ENCODE measurements at places on chromosomes 7 and 10.

- no peak for DNase-seq
Measured at GRCh38 chr7:16916738-16917137, 35.0 kb upstream of the AGR3 start.

DNA sequence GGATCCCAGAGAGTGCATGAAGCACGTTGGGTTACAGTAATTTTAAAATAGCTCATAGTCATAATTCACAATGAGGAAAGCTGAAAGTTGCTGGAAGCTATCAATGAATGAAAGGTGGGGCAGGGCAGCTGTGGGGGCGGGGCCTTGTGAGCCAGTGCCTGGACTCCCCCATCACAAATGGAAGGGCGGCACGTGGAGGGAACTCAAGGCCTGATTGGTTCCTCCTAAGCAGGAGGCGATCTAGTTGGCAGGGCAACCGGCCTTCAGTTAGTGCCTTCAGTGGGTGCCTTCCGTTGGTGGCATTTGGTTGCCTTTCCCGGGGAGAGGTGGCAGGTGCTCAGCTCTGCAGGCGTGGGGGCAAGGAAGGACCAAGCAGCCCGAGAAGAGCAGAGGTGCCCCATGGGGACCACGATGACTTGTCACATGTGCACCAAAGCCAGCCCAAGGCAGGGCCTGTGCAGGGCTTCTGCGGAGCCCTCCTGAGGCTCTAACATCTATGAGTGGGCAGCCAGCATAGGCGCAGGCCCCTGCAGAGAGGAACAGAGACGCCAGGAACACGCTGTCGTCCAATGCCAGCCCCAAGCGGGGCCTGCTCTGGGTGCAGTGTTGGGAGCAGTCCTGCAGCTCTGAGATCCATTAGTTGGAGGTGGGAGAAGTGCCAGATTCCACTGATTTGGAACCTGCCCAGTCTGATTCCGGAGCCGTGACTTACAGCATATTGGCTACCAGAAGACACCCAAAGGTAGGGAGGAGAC, 59.8 kb upstream of the PDSS1 start:
- DNase-seq = no peak

GRCh38 chr10:1160561-1161314, 104.6 kb downstream of the WDR37 start:
- DNase-seq = no peak

DNA sequence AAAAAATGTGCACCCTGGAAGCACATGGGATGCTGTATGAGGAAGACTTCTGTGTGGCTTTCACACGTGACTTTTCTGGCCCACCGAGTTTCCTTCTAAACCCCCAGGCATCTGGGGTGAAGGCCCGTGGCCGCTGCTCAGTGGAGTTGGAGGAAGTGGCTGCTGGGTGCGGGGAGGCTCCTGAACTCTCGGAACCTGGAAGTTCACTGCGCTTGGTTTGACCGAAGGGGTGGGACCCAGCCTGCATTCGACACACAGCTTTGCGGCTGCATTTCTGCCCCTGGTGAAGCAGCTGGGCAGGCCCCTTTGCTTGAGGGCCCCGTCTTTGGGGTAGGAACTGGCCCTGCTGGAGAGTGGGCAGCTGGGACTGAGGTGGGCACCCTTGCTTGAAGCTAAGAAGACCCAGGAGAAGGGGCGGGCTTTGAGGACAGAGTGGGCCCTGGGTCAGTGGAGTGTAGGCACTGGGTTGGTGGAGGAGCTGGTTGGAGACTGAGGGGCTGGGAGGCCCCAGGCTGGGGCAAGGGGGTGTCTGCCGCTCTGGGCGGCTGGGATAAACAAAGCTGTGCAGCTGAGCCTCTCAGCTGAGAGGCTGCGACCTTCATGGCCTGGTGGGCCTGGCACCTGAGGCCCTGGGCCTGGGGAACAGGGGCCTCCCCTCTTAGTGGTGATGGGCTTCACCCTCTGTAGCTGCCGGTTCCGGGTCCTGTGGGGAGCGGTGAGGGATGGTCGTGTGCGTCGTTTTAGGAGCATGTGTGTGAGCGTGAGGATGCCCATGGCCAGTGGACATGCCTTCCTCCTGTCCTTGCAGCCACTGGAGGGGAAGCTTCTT, 78.0 kb downstream of the INPP5A start:
- no peak for DNase-seq

GRCh38 chr10:131477457-131478121, 166.1 kb upstream of the TCERG1L start:
- no peak for DNase-seq

GRCh38 chr10:46310851-46311250, 24.1 kb downstream of the ANTXRL start:
- no peak for DNase-seq

DNA sequence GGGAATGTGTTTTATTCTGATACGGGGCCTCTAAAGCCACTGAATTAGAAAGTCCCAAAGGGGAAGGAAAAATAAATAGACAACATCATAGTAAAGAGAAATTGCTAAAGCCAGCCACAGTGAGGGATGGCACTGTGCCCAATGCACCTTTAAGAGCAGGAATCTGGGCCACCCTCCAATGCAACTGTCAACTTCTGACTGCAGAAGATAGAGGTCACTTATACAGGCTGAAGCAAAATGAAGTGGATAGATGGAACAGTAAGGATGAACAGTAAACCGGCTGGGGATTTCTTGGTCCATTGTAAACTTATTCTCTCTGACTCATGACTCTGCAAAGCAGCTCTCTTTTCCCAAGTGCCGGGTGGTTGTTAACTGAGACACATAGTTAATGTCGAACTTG, 54.0 kb upstream of the KCNIP2 start:
- no peak for DNase-seq

GRCh38 chr10:85641479-85642009, 725.1 kb downstream of the GRID1 start:
- DNase-seq = no peak

DNA sequence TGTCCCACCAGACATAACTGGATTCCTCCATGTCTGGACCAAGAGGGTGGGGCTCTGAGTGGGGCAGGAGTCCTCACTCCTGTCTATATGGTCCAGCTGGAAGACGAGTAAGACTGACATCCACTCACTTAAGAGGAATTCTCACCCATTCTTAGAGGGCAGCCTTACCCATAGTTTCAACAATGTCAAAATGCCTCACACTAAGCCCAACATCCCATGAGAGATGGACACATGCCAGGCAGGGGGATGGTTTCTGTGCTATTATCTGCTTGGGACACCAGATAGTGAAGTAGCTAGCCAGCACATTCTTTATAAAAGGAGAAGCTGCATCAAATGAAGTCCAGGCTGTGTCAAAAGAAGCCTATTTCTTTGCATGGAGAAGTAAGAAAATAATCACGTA, 4.7 kb upstream of the LANCL2 start:
- DNase-seq = no peak

DNA sequence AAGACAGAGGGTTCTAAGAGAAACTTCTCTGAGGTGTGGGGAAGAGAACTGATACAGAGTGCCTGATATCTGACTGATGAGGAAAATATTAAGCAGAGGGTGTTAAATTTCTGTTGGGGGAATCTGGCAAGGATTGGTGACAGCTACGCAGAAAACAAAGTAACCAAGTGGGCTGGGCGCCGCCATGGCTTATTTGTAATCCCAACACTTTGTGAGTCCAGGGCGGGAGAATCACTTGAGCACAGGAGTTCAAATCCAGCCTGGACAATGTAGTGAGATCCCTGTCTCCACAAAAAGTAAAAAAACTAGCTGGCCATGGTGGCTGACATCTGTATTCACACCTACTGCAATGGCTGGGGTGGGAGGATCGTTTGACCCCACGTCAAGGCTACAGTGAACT, 2.1 kb upstream of the C7orf25 start:
- DNase-seq = no peak

All from GM03348 (cell line).